LoVo (cell line): ENCODE measurements at places on chromosomes 6 and 20.

DNA sequence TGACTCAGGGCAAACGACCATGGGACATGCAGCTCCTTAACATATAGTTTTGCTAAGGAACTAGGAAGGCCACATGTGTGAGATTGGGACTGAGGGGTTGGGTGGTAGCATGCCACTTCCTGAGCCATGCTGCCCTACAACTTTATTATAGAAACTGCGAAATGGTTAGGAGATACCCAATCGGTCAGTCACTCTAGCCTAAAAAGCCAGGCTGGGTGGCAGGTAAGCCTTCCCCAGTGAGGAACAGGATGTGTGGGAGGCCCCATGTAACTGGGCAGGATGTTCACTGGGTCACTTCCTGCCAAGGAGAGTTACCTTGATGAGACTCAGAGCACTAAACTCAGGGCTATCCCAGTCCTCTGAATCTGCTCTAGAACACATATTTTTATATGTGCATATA, 123.5 kb downstream of the MAP3K7 start:
- no peak for DNase-seq

DNA sequence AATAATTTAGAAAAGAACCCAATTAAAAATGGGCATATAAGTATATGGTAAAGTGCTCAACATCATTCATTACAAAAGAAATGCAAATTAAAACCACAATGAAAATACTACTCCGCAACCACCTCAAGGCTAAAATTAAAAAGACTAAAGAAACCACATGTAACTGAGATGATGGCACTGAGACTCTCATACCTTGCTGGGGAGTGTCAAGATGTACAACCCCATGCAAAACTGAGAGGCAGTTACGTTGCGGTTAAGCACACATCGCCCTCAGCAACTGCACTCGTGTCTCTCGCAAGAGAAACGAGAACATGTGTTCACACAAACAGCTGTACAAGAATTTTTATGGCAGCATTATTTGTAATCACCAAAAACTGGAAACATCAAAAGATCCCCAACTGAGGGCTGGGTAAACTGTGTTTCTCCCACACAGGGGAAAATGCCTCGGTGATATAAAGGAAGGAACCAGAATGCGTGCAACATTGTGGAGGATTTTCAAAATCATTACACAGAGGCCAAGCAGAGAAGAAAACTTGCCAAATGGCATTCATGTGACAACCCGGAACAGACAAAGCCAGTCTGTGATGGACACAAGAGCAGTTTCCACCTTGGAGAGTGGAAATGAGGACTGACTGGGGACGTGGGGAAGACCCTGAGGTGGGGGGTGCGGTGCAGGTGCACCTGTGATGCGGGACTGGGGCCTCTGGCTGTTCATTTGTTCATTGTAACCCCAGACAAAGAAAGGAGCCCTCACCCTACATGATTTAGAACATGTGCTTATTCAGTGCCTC, 144.9 kb downstream of the WDR27 start:
- DNase-seq: no peak

DNA sequence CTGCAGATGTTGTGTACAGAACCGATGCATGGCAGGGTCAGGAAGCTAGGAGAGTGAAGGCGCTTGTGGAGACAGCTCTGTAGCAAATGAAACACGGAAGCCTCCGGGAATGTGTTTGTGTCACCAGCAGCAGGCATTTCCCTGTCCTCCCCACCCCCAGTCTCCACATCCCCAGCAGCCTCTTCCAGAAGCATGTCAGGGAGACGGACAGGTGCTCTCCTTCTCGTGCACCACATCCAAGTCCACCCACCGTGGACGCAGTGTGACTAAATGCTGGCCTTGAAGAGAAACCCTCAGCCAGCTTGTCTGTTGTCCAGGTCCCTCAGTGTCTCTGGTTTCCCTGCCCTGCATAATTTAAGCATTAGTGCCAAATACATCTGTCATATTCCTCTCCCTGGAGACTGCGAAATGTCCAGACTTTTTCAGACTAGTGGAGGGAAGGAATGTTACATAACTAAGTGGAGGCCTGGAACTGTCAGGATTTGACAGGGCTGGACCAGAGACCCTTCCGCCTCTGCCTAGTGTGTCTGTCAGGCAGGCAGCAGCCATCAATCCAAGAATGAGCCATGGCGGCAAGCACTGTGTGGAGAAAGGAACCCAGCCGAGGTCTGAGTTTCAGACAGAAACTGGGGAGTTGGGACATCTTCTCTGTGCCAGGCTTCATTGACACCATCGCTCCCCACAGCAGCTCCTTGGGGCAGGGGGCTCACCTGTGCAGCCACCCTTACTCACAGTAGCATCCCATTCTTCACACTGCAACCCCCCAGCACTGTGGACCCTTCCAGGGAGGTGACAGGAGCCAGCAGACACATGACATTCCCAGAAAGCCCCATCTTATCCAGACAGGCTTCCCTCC, 26.6 kb upstream of the PI16 start:
- no peak for DNase-seq

- no peak for DNase-seq
These were observed 60.3 kb downstream of the KCNB1 start for GRCh38 chr20:49422161-49422560.

- peak; percentile 18 for DNase-seq
These were observed 144.9 kb downstream of the TFAP2A start for GRCh38 chr6:10269814-10270472.

GRCh38 chr6:99349171-99350141, at the start of gene FAXC:
FAXC (minus strand) TSS chr6:99349674; CDS start chr6:99349372, 302 bp downstream.
- DNase-seq: peak; percentile 65

- no peak for DNase-seq
These were observed 82.3 kb downstream of the ATG5 start for GRCh38 chr6:106243261-106243660.

DNA sequence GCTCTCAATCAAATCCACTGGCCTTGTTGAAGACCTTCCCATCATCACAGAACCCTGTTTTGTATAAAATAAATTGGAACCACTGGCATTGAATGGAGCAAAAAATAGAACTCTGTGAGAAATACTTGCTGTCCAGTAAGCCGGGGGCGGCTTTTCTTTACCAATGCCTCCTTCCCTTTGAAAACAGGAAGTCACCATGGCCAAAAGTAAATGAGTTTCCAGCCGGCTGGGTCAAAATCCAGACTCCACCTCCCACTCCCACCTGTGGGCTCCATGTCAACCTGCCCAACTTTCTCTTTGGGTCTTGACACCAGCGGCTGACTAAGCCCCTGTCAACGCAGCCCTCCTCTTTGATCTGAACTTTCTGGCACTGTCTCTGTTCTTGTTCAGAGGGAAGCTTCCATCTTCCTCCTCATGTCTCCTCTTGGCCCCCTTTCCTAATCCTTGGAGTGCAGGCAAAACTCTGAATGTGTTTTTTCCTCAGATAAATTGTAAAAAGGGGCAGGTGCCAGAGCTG, 95.2 kb downstream of the TFAP2C start:
- no peak for DNase-seq

GRCh38 chr6:47207261-47207660, 102.4 kb downstream of the TNFRSF21 start:
- no peak for DNase-seq
